GM19239 (cell line): ENCODE measurements at places on chromosomes 5 and 9.

DNA sequence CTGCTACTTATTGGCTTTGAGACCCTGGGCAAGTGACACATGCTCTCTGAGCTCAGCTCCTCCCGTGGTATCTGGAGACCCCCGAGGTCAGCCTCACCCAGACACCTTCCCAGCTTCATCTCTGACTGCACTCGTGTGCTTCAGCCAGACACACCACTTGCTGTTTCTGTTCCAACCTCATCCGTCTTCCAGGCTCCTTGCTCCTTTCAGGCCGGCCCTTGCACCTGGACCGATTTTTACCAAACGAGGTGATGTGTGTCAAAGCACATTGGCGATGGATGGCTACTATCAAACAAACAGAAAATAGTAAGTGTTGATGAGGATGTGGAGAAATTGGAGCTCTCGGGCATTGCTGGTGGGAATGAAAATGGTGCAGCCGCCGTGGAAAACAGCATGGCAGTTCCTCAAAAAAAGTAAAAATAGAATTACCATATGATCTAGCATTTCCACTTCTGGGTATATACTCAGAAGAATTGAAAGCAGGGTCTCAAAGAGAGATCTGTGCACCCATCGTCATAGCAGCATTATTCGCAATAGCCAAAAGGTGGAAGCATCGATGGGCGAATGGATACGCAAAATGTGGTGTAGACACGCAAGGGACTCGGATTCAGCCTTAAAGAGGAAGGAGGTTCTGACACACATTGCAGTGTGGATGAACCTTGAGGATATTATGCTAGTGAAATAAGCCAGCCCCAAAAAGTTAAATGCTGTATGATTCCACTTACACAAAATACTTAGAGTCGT is 96.1 kb upstream of the IER5L start:
- DNase-seq, result no peak

- DNase-seq, result no peak
Measured at GRCh38 chr5:89080467-89081116, 197.6 kb upstream of the MEF2C start.

- DNase-seq, result no peak
Measured at GRCh38 chr9:69454321-69454720, 129.3 kb downstream of the ENTREP1 start.

DNA sequence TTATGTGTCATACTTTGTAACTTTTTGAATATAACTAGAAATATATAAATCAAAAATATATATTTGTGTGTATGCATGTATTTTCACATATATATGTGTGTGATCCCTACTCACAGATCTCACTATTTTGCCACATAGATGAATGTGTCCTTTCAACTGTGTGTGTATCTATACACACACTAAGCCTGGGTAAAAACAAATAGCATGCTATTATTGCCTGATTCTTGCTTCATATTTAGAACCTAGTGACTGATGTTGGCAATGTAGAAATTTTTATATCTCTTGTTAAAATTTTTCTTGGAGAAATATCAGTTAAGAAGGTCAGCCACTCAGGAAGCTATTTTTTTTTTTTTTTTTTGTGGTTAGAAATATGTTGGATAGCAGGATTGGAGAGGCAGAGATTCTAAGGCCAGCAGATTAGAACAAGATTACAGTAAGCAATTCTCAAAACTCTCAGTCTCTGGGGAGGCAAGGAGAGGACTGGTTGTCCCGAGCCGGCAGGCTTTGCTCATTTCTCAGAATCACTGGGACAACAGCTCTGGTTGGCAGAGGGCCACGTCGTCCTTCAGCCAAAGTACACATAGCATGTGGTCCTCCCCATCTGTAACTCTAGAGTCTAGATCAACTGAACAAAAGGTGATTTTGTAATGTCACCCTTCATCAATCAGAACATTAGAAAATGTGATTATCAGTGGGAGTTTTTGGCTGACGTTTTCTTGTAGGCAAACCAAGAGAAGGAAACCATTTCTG is 19.7 kb downstream of the C6 start:
- no peak for DNase-seq

- no peak for DNase-seq
Measured at GRCh38 chr5:87394411-87395165, 18.1 kb downstream of the CCNH start.

DNA sequence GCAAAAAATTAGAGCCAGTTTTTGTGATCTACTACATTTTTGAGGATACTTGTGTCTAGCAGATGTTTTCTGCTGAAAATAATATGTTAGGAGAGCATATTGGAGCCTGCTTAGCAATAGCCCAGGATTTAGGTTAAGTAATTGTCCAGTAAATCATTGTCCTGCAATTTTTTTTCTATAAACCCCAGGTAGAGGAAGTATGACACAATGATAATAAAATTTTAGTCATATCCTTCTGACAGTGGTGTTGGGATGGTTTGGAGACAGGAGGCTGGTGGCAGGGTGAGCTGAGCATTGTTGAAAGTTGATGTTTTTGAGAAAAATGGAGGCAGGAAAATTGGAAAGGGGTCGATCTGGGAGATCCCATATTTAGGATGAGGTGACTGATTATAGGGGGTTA is 3.5 kb downstream of the SNCAIP start:
- no peak for DNase-seq

- no peak for DNase-seq
Measured at GRCh38 chr5:122500245-122501088, 188.4 kb downstream of the SNCAIP start.

DNA sequence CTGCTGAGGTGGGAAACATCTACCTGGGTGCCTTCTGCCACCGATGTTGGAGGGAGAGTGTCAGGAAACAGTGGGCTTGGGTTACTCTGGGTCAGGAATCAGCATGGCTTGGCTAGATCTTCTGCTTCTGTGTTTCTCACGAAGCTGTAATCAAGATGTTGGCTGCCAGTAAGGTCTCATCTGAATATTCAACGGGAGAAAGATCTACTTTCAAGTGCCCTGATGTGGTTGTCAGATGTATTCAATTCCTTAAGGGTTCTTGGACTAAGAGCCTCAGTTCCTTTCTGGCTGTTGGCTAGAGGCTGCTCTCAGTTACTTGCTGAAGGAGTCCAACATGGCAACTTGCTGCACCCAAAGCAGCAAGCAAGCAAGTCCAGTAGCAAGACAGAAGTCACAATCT is 41.9 kb upstream of the STOM start:
- no peak for DNase-seq

GRCh38 chr5:56410696-56411095 is 177.6 kb upstream of the ANKRD55 start:
- no peak for DNase-seq

DNA sequence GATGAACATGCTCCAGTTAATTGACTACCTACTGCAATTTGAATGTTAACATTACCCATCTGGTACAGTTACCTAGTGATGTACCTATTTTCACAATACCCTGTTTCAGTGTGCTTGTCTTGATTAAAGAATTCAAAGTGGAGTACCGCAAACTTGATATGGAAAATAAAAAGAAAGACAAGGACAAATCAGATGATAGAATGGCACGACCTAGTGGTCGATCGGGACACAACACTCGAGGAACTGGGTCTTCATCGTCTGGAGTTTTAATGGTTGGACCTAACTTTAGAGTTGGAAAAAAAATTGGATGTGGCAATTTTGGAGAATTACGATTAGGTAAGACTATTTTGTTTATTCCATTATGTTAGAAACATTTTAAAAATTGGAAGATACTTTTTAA is 33.5 kb downstream of the CSNK1G3 start:
- DNase-seq, result no peak

GRCh38 chr9:29826421-29826820 is 2253.1 kb upstream of the C9orf72 start:
- DNase-seq, result no peak

GRCh38 chr5:178769617-178770260 is 39.3 kb upstream of the ZNF354A start:
- no peak for DNase-seq

GRCh38 chr9:108643731-108644510 is 211.9 kb downstream of the ACTL7B start:
- no peak for DNase-seq

- no peak for DNase-seq
Measured at GRCh38 chr5:81183811-81184748, 49.0 kb upstream of the CKMT2 start.

GRCh38 chr5:108905805-108906204 is 158.1 kb downstream of the FER start:
- no peak for DNase-seq

- no peak for DNase-seq
Measured at GRCh38 chr5:62331921-62332320, 25.9 kb downstream of the KIF2A start.

GRCh38 chr9:76912636-76913275 is 6.8 kb upstream of the PRUNE2 start:
- no peak for DNase-seq

DNA sequence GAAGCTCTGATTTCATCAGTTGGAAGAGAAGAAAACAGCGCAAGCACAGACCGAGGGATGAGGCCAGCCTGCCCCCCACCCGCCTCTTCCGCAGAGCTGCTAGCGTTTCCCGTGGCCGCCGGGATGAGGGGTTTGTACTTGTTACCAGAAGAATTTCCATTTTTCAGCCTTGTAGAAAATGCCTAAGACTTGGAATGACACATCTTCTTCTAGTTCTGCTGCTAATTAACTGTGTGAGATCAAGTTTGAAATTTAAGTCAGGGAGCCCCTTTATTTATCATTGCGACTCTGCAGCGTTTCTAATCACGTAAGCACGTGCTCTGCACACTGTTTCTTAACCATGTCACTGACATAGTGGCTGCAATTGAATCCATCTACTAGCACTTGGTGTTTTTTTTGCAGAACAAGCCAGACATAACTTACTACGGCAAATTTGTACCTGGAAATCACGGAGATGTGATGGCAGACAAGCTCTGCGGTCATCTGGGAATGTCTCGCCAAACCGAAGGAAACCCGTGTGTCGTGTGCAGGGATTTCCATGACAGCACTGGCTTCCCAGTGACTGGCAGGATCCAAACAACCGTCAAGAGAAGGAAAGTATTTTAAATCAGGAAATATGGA is 41.8 kb upstream of the ROR2 start:
- DNase-seq, result no peak

- no peak for DNase-seq
Measured at GRCh38 chr5:106380736-106381135, 1290.0 kb downstream of the EFNA5 start.

DNA sequence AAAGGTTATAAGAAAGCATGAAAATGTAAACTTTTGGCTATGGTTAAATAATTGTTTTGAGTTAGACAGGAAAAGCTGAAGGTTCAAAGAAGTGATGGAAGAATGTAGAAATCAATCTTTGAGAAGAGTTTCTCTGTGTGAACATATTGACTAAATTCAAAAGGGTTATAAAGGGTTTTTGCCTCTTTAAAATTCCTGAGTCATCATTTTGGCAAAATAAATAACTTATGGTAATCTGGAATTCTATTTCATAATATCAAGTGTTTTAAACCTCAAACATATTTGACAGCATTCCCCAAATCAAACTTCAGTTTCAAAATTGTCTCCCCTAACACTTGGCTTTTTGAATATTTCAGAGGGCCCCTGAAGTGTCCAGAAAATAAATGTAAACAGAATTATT is 60.6 kb upstream of the SPINK5 start:
- no peak for DNase-seq

DNA sequence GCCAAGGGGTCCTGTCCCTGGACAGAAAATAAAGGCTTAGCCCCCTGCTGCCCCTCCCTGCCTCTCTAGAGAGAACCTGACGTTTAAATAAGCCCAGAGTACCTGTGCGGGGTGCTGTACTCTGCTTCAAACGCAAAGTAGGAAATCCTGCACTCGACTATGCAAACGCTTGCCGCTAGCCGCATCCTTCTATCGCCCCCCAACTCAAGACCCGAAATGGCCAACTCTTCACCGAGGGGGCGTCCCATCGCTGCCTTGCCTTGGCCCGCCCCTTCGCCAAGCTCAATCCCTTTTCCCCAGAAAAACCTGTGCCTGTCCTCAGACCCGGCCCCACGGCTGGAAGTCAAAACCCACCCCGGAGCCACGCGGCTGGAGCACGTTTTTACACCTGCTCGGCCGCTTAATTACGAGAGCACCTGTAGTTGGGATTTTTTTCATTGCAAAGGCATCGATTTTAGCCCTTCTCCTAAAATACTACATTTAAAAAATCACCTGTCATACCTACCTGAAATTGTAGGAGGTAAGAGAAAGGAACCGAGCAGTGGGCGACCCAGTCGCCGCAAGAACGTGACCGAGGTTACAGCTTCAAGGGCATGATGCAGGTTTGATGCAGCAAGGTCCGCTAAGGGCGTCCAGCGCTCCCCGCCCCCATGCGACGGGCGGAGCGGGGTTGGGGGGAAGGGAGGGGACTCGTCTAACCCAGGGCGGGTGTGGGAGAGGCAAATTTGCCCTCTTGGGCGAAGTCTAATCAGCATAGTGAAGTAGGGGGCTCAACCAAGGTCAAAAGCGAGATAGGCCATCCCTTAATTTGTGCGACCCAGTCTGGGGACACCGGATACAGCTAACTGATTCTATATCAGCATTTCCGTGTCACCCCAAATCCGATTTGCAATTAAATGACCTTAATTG is 3.5 kb downstream of the ELAVL2 start:
- DNase-seq, result no peak
